ENCODE measurements at places on chromosomes 5 and 9. TPM values are rescaled to one million over a fixed set of nuclear protein-coding genes. Genes with fewer than 3 reads are reported as not detected.

SLC1A1 gene
- total RNA-seq, result 0.13 TPM

PCDHGB6 gene
- total RNA-seq, result 0.10 TPM

TMC1 gene
- total RNA-seq, result not detected

HAVCR2 gene
- 0.39 TPM for total RNA-seq

MEIKIN gene
- not detected for total RNA-seq

ABITRAM gene
- 11.2 TPM for total RNA-seq

OBP2B gene
- total RNA-seq, result not detected

ZFP2 gene
- not detected for total RNA-seq

PTPN3 gene
- 5.0 TPM for total RNA-seq

CYSTM1 gene
- total RNA-seq, result 40.3 TPM

PARP8 gene
- 10.8 TPM for total RNA-seq

GRCh38 chr9:135933114-135933513 is 25.8 kb upstream of the CAMSAP1 start:
- no peak for DNase-seq

- peak; percentile 61 for DNase-seq
These were observed 244.4 kb downstream of the CWC27 start for GRCh38 chr5:65013166-65013565.

DNA sequence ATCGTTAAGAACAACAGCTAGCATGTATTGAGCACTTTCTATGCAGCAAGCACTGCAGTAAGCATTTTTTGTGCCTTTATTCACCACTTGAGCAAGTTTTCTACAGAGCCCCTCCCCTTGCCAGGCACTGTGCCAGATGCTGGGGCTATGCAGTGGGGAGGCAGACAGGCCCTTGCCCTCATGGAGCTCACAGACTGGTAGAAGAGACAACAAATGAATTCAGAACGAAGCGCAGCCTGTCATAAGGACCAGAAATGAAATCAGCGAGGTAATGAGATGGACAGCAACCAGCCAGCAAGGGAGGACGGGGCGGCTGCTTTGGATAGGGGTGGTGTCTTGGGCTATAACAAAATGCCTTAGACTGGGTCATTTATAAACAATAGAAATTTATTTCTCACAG is 68.8 kb downstream of the C9orf50 start:
- DNase-seq, result no peak

GRCh38 chr5:143141652-143142051 is 261.8 kb downstream of the NR3C1 start:
- DNase-seq, result peak; percentile 64

GRCh38 chr5:73351593-73351992 is 97.0 kb downstream of the FOXD1 start:
- no peak for DNase-seq

DNA sequence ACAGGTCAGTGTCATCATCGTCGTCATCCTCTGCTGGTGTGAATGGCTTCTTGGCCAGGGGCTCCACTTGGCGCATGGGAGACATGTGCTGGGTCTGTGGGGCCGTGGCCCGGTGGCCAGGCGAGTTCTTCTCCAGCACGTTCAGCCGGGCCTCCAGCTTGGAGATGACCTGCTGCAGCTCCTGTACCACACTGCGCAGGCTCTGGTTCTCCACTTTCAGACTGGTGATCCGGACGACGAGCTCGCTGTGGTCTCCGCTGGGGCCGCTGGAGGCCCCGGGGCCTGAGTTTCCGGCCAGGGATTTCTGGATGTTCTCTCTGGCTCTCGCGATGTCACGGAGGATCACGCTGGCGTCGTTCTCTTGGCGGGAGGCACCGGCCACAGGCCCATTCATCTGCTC is 40.6 kb downstream of the ZNF484 start:
- no peak for DNase-seq

- no peak for DNase-seq
These were observed 6.5 kb downstream of the CAST start for GRCh38 chr5:96668725-96669124.

DNA sequence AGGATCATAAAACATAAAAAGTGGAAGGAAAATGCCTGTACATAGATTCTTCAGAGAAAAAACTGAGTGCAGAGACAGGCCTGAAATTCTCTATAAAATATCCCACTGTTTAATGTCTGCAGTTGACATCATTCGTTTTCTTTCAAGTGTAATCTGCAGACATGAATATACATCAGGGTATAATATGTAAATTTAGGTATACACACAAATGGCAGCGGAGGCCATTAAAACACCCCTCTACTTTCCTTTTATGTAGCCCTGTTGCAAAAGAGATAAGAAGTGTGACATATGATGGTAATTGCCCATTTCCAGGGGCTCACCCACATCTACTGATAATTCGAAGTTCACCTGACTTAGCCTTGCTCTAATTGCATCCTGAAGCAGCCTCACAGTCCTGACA is 164.3 kb downstream of the SLC24A2 start:
- no peak for DNase-seq

DNA sequence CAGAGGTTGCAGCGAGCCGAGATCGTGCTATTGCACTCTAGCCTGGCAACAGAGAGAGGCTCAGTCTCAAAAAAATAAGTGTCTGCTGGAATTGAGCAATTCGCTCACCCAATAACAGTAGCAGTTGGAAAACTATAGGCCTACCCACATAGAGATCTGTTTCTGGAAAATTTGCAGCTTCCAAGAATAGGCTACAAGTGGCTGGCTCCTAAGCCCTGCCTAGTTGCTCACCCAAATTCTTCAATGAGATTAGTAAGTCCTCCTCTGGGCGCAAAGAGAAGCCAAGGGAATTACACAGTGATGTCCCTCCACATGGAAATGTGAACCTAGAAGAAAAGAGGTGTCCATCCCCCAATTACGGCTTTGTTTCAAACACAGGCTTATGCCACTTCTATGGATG is 42.6 kb upstream of the RNF38 start:
- DNase-seq, result no peak

DNA sequence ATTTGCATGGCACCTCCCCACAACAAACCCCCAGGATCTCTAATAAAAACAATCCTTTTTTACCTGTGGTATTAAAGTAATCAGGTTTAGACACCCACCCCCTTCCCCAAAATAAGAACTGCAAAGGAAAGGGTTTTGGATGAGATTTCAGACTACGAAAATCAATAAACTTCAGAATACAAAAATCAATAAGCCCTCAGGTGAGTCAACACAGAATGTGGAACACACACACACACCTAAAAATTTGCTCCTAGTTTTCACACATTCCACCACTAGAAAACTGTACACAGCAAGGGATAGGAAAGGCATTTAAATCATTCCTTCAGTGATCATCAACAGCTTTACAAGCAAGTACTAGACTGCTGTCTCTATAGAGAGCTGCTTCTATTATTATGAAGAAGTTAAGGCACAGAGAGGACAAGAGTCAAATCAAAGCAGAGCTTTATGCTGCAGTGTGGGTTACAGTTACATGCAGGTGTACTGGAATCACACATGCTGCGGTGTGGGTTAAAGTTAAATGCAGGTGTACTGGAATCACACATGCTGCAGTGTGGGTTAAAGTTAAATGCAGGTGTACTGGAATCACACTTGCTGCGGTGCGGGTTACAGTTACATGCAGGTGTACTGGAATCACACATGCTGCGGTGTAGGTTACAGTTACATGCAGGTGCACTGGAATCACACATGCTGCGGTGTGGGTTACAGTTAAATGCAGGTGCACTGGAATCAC is 36.3 kb downstream of the PFDN1 start:
- DNase-seq, result no peak

GRCh38 chr5:132768485-132768868 is 8.6 kb downstream of the SEPTIN8 start:
- DNase-seq, result no peak

GRCh38 chr5:178739452-178740180 is 9.2 kb upstream of the ZNF354A start:
- DNase-seq, result no peak

- no peak for DNase-seq
These were observed 41.0 kb downstream of the FGD3 start for GRCh38 chr9:92988215-92988768.

DNA sequence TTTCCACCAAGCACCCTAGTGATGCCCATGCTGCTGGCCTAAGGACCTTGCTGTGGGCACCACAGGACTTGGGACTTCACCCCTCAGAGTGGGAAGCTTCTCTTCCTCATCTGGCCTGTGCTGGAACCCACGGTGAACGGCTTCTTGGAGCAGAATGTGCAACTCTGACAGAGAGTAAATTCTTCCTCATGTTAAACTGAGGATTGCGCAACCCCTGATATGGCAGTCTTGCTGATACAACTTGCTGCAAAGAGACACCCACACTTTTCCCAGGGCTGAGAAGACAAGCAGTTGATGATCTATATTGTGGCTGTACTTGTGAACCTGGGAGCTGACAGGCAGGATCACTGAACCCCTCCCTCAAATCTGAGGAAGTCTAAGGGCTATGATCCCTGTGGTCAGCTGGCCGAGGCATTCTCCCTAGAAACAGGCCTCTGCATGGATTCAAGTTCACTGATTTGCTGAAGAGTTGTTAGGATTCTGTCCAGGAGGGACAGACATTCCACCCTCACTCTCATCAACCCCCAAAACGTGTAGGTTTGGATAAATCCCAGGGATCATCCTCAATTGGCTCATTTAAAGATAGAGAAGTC is 307.2 kb downstream of the MTRR start:
- DNase-seq, result no peak

DNA sequence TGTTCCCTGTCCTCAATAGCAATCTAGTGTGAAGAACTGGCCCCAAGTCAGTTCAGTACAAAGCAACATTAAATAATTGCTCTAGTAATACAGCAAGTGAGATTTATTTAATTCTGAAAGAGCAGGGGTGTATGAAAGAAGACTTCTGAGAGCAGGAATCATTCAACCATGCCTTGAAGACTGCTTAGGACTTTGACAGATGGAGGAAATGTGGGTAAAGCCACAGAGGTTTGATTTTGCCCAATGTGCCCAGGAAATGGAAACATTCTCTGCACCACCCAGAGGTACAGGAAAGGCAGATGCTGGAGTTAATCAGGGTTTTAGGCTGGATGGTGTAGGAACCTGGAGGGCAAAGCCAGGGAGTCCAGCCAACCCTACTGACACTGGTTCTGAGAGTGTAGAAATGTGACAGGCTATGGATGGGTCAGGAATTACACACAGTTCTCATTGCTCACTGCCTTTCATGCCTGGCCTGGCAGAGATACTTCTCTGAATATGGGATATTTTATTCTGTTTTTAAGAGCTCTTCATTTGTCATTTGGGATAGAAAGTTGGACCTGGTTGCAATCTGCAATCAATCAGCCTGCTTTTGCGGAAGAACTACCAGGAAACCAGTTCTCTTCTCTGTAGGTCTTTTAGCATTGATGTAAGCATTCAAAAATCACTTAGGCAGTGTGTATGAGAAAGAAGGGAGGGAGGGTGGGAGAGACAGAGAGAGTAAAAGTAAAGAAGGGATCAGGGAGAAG is 88.3 kb downstream of the BRINP1 start:
- DNase-seq, result no peak

DNA sequence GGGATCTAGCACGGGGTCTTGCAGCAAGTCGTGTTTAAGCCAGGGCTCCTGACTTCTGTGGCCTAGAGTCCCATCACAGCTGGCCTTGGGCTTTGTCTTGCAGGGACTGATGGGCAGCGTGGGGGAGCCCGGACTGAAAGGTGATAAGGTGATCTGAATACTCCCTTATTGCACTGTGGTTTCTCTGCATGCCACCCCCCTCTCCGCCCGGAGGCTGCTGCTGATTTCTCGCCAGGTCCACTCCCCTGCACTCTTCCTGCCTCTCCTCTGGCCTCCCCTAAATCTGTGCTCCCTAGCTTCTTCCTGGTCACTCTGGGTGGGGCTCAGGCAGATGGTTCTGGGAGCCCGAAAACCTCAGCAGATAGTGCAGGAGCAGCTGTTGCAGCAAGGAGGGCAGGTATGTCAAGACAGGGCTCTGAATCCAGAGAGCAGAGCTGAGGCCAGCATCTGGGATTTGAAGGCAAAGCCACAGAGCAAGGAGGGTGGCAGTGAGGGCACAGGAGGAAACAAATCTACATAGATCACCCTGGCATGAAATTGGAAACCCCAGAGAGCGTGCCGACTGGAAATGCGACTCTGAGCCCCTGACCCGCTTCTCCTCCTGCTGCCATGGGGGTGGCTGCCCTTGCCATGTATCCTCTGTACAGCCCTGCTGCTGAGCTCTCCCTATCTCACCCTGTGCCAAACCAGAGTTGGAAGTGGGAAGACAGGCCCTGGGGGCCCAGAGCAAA is 76.5 kb downstream of the COL27A1 start:
- DNase-seq, result no peak

DNA sequence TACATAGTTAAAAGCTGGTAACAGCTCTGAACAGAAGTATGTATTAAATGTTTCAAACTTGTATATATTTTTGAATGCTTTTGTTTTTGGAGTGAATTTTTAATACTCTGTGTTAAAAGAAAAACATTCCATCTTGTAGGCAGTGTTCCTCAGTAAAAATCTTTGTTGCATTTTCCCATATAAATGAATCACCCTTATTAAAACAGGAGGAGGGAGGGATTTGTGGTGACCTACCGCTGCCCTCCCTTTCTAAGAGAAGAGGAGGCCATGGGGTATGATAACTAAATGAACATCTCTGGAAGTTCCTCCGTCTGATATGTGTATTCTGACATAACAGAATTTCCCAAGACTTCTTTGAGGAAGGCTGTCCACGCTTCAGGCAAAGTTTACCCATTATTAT is 53.4 kb downstream of the INIP start:
- DNase-seq, result no peak

DNA sequence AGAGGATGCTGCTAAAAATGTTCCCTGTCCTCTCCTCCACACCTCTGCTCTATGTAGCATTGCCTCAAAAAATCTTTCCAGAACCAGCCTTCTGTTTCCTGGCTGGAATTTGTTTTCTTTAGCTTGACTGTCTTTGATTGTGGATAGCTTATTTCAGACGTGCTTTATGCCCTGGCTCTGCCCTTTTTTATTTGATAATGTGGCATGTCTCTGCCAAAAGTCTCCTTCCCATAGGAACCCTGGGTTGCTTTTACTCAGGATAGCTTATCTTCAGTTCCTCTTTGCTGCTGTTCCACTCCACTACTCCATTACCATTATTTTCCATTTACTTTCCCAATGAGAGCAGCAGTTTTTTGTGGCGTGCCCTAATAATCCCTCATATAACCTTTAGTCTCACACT is 885 bp upstream of the TMEM252 start:
- DNase-seq, result no peak

GRCh38 chr5:151619812-151620460 is 28.8 kb upstream of the FAT2 start:
- DNase-seq, result no peak

GRCh38 chr5:82176115-82176814 is 101.9 kb downstream of the RPS23 start:
- DNase-seq, result no peak

DNA sequence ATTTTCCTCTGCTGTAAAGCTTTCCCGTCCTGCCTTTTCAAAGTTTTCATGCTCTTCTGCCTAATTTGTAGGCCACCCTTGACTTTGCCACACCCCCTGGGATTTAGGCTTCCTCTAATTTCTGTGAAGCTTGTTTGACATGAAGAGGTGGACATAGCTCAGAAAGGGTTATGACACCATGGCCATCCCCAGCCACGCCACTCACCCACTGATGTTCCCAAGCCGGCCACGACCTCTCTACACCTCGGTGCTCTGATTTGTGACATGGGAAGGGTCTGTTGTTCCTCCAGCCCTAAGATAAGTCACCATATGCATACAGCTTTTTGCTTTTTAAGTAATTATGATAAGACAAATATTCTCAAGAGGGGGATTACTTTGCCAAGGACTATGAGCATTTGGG is 139.5 kb downstream of the BARX1 start:
- DNase-seq, result no peak

GRCh38 chr5:96259151-96259772 is 173.8 kb downstream of the PCSK1 start:
- DNase-seq, result peak; percentile 87

GRCh38 chr5:146040527-146040926 is 64.8 kb downstream of the PLAC8L1 start:
- DNase-seq, result no peak
